ENCODE measurements at places on chromosomes 3 and 15.

GRCh38 chr3:142577696-142578328, 721 bp downstream of the ATR start:
- no peak for DNase-seq

GRCh38 chr3:61936344-61936937, 375.1 kb downstream of the PTPRG start:
- DNase-seq = no peak

DNA sequence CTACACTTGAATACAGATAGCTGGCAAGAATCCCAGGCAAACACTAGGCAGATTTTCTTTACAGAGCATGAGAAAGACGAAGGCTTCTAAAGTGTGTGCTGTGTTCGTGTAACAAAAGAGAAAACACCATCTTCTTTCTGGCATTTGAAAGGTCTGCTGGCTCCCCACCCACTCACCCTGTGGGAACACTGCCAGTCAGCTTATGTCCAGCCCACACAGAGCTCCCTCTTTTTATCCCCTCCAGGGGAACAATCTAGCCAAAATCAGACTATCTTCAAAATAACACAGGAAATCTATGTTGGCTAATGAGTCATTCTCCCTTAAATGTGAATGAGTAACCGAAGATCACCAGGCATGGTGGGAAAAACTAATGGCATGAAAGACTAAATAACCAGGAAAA, 45.6 kb upstream of the PAQR5 start:
- no peak for DNase-seq

DNA sequence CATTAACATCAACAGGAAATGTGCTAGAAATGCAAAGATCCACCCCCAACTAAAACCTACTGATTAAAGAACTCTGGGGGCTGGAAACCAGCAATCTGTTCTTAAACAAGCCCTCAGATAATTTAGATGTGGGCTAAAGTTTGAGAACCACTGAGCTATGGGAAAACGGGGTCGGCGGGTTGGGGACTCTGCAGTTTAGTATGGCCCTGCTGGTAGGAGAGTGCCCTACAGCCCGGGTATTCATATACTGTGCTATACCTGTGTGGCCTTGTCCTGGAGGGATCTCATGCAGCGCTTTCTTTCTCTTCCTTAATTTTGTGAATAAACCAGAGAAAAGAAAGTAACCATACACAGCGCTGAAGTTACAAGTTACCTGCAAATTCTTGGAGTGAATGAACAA, 189.7 kb upstream of the GBE1 start:
- DNase-seq = no peak

- no peak for DNase-seq
Measured at GRCh38 chr3:171178714-171179113, 152.2 kb upstream of the SLC2A2 start.

DNA sequence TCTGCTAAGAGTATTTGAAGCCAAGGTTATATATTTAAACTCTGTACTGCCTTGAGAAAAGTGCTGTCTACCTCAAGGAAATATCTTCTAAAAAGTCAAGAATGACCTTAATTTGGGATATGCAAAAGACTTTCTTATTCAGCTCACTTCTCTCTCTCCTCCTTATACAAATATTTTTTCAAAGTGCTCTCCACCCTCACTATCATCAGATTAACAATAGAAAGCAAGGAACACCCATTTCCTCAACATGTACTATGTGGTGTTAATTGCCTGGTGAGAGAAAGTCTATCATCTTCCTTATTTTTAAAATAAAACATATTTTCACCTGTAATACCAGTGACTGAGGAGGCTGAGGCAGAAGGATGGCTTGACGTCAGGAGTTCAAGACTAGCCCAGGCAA, 44.4 kb upstream of the RSL24D1 start:
- no peak for DNase-seq

DNA sequence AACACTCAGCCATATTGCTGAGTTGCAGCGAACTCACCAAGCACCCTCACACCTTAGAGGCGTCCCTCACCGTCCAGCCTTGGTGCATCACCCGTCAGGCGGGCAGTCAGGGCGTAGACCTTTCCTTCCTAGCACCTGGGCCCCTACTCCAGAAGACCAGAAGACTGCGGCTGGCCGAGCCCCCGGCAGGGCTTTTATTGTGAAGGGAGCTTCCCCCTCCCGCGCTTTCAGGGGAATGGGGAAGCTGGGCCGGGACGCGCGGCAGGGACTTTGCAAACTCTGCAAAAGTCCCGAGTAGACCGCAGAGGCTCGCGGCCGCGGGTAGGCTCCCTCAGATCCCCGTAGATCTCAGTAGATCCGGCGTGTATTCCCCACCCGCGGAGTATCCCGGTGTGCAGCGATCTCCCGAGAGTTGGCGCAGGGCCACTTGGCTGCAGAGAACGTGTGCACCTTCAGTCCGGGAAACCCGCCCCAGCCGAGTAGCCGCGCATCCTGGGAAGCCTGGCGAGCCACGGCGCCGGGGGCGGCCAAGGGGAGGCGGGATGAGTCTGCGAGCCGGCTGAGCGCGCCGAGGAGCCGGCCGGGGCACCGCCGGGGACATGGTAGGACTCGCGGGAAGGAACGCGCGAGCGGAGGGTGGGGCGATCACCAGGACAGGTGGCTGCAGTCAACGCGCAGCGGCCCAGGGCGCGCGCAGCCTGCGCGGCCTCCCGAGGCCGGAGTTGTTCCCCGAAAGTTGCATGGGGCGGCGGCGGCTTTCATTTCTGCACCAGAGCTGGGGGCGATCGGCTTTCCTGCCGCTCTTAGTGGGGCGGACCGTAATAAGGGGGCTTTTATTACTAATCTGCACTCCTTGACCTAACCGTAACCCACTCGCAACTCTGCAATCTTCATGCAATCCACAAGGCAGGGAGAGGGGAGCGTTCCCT, at the start of gene GASK1A:
GASK1A (plus strand) TSS at position 268 of the 929 bp plus-strand sequence; CDS start at position 600, 332 bp downstream.
- peak; percentile 54 for DNase-seq

DNA sequence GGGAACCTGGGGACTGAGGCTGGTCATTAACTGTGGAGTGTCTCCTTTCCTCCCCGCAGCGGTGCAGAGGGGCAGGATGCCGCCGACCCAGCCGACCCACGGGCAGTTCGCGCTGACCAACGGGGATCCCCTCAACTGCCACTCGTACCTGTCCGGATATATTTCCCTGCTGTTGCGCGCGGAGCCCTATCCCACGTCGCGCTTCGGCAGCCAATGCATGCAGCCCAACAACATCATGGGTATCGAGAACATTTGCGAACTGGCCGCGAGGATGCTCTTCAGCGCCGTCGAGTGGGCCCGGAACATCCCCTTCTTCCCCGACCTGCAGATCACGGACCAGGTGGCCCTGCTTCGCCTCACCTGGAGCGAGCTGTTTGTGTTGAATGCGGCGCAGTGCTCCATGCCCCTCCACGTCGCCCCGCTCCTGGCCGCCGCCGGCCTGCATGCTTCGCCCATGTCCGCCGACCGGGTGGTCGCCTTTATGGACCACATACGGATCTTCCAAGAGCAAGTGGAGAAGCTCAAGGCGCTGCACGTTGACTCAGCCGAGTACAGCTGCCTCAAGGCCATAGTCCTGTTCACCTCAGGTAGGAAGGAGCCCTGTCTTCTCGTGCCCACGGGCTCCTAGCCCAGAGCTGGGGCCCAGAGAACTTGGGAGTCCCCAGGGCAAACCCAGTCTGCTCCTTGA, 3.7 kb downstream of the NR2F2 start:
- no peak for DNase-seq

DNA sequence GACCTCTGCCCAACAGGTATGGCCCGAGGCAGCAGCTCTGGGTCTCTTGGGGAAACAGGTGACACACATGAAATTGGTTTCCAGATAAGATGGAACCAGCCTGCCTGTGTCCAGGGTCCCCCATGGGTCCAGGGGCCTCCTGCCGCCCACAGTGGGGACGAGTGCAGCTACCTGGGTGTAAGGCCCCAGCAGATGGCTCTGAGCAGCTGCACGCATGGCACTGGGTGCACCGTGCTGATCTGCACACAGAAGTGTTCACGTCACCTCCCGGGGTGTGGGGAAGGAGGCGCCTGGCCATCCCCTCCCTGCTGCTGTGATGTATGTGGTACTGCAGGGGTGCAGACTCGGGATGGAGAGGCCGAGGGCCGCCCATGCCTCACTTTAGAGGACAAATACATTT, 63.6 kb downstream of the NIPA2 start:
- no peak for DNase-seq

DNA sequence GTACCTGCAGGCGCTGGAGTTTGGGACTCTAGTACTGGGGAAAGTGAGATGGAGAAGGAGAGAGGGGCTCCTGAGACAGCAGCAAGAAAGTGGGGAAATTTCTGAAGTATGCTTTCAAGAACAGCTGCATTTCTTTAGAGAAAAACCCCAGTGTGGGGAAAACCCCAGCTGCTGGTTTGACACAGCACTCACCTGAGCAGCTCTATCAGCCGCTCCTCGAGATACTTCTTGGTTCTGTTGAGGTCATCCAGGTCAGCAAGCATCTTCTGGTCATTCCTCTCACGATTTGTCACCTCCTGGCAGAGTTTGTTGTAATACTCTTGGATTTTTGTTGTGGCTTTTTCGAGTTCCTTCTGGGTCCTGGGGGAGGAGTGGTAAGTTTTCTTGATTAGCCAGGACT, 18.8 kb downstream of the CXCR6 start:
- DNase-seq = no peak

GRCh38 chr3:56667973-56668579, 15.0 kb downstream of the TASOR start:
- no peak for DNase-seq

DNA sequence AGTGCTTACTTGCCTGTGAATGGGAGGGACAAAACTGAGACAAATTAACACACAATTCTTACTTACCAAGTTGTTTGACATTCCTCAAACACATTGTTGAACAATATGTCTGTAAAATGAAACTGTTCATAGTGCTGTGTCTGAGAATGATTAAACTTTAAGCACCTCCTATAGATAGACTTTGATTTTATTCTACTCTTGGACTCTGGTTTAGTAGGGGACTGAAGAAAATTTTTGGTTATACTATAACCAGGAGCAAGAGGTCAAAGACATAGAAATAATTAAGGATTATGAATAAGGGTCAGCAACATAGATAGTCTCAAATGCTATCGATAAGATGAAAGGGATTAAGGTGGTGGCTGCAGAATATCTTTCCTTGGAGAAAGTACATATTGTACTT, 7.9 kb upstream of the MTFMT start:
- DNase-seq = no peak

GRCh38 chr3:127991251-127991650, 61.0 kb upstream of the SEC61A1 start:
- no peak for DNase-seq

DNA sequence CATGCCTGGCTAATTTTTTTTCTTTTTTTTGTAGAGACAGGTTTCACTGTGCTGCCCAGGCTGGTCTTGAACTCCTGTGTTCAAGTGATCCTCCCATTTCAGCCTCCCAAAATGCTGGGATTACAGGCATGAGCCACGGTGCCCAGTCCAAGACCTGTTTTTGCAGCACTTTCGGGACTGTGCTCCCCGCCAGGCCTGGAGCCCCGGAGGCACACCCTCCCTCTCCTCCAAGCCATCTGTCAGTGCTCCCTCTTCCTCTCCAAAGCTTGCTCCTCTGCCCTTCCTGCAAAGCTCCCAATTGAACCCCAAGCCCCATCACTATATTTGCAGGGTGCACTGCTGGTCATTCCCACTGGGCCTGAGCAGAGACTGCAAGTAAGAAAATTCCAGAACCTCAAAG, 98.1 kb downstream of the CORO2B start:
- DNase-seq = no peak

DNA sequence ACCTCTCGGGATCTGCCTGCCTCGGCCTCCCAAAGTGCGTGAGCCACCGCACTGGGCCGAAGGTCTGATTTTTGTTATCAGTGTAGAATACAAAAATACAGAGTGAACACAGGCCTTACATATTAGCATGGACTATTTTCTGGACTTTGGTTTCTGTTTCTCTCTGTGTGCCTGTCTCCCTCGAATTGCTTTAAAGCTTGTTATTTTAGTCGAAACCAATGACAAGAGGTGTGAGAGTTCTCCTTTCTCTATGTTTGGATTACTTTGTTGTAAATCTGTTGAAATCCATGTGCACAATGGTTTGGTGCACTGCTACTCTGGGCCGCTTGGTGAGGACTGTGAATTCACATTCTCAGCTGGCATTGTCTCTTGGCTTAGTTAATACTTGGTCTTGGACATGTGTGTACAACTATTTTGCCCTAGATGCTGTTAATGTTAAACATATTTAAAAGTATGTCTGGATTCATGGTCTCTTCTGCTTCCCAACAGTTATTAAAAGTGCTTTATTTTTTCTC, 23.9 kb downstream of the MED12L start:
- no peak for DNase-seq

- no peak for DNase-seq
Measured at GRCh38 chr3:126288314-126288713, 68.9 kb downstream of the KLF15 start.

GRCh38 chr15:50009634-50010033, 109.4 kb downstream of the ATP8B4 start:
- no peak for DNase-seq

GRCh38 chr3:146164071-146164470, 3.1 kb upstream of the PLOD2 start:
- DNase-seq = no peak

GRCh38 chr3:5078151-5078550, 43.9 kb upstream of the ARL8B start:
- no peak for DNase-seq

DNA sequence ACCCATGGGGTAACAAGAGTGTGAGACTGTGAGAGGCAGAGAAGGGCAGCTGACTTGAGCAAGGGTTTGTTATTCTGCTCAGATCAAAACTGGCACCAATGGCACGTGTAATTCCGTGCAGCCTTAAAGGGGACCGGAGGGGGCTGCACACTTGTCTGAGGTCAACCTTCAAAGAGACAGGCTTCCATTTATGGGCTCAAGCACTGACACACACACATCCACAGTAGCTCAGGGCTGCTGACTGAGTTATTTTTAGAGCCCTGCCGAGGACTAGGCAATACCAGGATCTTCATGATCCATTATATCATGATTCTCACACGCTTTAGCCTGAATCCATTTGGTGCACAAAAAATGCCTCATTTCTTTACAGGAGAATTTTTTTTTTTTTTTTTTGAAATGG, 20.6 kb upstream of the SPTBN5 start:
- DNase-seq = no peak

- no peak for DNase-seq
Measured at GRCh38 chr3:59482684-59483083, 432.9 kb upstream of the CFAP20DC start.

DNA sequence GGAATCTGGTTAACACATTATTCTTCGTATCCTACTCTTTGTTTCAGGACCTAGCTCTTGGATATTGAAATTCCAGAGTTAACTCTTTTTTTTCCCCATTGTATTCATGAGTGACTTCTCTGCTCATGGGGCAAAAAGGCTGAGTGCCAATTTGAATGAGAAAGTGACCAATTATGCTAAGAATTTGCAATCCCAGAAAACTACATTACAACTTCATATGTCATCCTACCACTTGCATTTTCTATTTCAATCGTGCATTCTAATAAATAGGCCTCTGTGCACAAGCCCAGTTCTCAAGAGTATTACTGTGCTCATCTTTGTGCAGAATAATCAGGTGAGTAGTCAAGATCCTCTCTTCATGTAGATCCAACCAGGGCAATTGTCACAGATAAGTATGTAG, 537.8 kb downstream of the OTOL1 start:
- no peak for DNase-seq
